ENCODE measurements at places on chromosomes 4 and X.

DNA sequence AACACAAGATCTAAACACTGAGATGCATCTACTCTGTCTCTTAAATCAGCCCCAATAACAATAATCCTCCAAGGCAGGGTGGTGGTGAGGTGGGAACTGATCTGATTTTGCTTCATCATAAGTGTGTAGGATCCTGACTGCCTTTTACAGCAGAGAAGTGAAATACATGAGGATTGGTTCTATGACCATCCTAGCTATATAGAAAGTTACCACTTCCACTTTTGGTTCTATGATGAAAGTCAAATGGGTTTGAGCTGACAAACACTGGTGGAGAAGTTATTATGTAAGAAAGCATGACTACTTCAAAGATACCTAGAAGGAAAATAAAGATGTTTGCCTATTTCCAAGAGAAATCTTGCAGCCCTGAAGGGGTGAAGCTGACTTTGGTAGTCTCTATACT is 181.6 kb downstream of the NKX6-1 start:
- no peak for DNase-seq

DNA sequence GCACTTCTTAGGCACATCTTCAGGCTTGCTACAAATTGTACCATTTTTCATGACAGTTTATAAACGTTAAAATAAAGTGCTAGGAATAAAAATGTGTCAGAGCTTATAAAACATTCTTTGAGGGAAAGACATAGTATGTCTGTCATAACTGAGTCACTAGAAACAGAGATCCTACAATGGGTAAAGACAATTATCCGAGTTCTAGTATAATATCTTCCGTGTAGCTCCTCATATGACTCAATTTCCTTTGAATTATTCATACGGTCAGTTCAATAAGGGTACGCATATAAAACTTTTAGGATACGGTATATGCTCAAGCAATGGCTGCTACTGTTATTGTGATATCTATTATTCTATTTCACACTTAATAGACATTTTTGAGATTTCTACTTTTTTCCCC is 349.1 kb downstream of the PCDH10 start:
- DNase-seq: no peak

- no peak for DNase-seq
Measured at GRCh38 chr4:120010646-120011045, 56.0 kb downstream of the MAD2L1 start.

DNA sequence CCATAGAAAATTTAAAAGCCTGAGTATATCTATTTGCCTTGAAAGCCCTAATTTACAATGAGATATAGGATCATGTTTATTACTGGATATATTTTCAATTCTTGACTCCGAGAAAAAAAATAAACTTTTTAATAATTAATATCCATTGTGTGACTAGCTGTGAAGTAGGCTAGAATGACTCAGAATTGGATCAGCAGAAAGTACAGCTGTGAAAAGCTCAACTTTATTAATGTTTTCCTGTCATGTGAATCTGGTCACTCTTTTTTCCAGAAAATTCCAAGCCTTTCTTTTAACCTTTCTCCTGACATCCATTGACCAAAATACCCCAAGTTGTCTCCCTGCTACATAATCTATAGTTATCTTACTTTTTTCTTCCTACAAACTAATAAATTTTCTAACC is 171.8 kb upstream of the PACRGL start:
- DNase-seq: no peak

GRCh38 chr4:24582235-24582832 is 2.0 kb downstream of the DHX15 start:
- no peak for DNase-seq

- no peak for DNase-seq
Measured at GRCh38 chr4:6591313-6591712, 16.3 kb downstream of the MAN2B2 start.

DNA sequence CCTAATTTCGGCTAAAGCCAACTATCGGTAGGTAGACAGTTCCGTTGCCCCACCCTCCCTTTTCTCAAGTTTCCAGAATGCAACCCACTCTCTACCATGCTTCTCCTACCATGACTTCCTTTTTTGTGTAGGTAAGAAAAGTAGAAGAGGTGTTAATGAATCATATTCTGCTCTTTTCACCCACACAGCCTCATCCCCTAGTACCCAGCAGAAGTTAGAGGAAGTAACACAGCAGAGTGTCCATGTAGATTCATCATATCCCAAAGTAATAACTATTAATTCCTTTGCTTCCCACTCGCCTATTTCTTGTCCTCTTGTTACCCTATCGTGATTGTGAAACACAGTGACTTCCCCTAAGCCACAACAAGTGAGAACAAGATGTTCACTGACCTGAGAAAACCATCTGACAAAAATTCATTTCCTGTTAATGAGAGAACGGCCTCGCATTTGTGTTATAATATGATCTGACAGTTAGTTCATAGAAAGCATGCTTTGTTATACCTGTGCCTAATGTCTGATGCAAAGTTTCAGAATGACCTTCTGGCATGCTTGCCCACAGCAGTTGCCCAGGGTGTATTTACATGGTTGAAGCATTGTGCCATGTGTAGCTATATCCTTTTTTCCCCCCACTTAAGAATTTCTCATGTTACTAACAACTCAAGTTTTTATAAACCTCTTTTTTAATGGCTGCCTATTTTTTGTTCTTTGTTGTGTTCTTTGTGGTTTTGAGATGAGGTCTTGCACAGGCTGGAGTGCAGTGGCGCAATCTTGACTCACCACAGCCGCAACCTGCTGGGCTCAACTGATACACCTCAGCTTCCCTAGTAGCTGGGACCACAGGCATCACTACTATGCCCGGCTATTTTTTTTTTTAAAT is 185.6 kb downstream of the RAP1GDS1 start:
- peak; percentile 20 for DNase-seq

GRCh38 chrX:105822138-105823091 is at the start of gene NRK:
Gene NRK, plus strand, starts transcription at chrX:105822539. Its CDS starts 307 bp downstream, at chrX:105822846.
- no peak for DNase-seq

GRCh38 chr4:11628093-11628725 is 199.5 kb upstream of the HS3ST1 start:
- DNase-seq: no peak

GRCh38 chr4:54800831-54801530 is 143.2 kb downstream of the KIT start:
- DNase-seq: no peak

DNA sequence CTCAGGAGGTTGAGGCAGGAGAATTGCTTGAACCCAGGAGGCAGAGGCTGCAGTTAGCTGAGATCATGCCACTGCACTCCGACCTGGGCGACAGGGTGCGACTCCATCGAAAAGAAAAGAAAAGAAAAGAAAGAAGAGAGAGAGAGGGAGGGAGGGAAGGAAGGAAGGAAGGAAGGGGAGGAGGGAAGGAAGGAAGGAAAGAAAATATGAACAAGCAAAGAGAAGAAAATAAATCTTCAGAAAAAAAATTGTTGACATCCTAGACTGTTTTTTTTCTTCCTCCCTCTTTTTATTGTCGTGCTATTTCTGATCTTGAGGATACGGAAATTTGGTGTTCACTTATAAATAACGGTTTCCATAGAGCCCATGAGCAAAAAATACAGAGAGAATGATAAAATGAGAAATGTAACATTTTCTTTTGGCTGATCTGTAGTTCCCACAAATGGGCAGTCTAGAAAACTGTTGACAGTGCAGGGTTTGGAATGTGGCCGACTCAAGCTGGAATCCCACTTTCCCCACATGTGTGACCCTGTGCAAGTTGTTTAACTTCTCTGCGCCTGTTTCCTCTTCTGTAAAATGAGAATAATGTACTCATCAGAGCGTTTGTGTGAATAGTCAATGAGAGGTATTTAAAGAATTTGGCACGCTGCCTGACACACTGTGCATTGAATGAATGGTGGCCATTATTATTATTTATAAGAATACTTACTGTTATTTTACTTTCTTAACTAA is 19.4 kb downstream of the SORBS2 start:
- DNase-seq: no peak

DNA sequence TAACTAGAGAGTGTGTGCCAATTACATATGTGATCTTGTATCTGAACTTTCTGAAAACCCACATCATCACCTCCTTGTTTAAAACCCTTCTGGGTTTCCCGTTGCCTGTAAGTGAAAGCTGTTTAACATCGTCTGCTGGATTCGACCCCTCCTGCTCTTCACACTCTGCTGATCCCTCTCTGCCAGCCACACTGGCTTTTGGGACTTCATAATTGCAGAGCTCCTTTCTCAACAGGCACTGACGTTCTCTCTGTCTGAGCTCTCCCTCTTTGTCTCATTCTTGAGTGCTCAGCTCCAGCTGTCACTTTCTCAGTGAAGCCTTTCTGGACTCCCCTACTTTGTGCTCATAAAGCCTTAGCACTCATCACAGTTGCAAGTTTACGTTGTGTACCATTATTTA is 153.9 kb downstream of the CEP135 start:
- no peak for DNase-seq

DNA sequence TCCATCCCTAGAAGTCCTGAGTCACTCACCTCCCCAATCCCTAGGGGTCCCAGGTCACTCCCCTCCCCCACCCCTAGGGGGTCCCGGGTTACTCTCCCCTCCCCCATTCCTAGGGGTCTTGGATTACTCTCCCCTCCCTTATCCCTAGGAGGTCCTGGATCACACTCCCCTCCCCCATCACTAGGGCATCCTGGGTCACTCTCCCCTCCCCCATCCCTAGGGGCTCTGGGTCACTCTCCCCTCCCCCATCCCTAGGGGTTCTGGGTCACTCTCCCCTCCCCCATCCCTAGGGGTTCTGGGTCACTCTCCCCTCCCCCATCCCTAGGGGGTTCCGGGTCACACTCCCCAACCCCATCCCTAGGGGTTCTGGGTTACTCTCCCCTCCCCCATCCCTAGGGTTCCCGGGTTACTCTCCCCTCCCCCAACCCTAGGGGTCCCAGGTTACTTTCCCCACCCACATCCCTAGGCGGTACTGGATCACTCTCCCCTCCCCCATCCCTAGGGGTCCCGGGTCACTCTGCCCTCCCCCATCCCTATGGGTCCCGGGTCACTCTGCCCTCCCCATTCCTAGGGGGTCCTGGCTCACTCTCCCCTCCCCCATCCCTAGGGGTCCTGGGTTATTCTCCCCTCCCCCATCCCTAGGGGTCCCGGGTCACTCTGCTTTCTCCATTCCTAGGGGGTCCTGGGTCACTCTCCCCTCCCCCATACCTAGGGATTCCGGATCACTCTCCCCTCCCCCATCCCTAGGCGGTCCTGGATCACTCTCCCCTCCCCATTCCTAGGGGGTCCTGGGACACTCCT is 2.1 kb downstream of the ASMTL start:
- DNase-seq: no peak

- no peak for DNase-seq
Measured at GRCh38 chrX:65902011-65902410, 137.9 kb downstream of the VSIG4 start.

DNA sequence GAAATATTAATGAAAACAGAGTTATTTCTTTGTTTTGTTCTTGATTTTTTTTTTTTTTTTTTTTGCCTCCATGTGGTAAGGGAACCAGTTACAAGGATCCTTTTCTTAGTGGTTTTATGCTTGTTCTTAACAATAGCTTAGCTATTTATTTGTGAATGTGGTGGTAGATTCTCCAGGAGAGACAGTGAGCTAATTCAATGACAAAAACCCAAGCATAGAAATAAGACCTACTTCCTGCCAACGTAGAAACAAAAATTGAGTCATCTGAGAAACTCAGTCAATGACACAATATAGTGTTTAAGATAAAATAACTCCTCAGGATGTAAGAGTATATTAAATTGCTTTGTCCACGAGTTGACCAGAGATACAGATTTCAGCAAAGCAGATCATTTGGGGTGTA is 863.8 kb upstream of the PABPC4L start:
- DNase-seq: no peak

GRCh38 chrX:149903889-149904748 is 23.1 kb downstream of the MAGEA8 start:
- no peak for DNase-seq

DNA sequence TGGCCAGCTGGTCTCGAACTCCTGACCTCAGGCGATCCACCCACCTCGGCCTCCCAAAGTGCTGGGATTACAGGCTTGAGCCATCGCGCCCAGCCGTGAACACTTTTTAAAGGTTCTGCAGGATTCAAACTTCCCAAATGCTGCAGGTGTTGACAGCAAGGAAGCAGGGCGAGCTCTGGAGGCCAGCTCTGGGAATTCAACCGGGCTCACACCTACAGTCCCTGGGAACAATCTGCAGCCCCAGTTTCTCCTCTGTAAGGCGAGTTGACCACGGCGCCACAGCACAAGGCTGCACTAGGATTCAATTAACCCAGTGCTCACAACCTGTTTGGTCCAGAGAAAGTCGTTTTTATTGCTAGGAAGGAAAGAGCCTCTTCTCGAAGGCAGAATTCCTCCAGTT is 1.6 kb downstream of the MTNR1A start:
- no peak for DNase-seq

DNA sequence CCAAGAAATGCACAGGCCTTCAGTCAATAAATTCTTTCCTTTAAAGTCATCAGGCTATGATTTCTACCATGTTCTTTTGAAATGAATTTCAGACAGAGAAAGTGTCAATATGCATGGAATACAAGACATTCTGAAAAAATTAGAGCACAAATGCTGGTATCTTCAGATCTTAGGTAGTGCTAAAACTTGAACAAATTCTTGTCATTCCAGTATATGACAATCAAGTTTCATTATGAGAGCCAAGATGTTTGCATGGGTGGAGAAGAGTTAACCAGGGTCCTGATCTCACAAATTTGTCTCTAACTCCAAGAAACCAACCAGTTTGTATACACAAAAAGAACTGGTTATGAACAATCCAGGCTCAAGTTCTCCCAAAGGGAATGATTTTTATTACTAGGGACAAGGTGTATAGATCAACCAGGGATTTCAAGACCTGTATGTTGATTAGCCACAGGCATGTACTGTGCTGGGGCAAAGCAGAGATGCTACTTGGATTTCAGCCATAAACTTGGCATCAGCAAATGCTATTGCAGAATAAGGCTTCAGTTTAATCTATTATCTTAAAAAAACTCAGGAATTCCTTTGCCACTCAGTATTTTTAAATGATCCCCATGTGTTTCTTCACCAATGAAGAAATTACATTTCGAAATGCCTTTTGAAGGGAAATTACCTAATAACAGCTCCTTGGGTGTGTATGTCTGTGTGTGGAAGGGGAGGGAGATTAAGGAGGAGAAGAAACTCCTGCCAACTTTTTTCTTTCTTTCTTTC is 69.7 kb downstream of the FANCB start:
- no peak for DNase-seq

- no peak for DNase-seq
Measured at GRCh38 chr4:151530230-151530629, 121.3 kb downstream of the FHIP1A start.

- DNase-seq: no peak
Measured at GRCh38 chr4:11426731-11427120, 2.0 kb downstream of the HS3ST1 start.

DNA sequence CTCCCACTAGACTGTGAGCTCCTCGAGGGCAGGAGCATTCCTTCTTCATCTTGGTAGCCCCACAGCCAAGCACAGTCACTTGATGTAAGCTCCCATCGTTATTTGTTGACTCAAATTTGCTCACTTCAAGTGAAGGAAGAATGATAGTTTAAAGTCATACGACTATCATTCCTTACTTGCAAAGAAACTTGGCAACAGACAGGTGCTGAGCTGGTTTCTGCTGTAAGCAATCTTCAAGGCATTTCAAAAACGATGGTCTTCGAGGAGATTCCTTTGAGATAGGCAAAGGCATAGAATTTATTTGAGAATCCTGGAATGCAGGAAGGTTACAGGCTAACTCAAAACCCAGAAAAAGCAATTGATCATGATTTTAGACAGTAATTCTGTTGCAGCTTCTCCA is 64.8 kb downstream of the QDPR start:
- no peak for DNase-seq

Measured in T follicular helper cell (primary cell).